RWPE1 (cell line): ENCODE measurements at places on chromosomes 5 and 9.

DNA sequence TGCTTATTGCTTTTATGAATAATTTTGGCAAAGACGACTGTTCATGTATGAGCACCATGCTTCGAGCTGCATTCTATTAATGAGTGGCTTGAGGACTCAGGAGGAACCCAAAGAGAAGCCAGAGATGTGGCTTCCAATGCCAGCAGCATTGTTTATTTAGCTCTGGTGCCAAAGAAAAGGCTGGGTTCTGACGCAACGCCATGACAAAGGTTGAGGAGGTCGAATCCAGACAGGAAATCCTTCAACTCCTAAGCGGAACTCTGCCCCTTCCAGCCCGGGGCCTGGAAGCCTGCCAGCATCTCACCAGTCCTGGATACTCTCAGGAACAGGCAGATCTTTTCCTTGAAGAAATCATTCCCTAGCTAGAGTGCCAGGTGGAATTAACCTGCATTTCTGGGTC, 104.4 kb downstream of the ARHGAP26 start:
- DNase-seq: peak; percentile 68

- no peak for DNase-seq
Measured at GRCh38 chr5:141343242-141343952, at the start of gene PCDHGA3. TSS of gene PCDHGA3 (plus strand) at chr5:141343829. CDS start at chr5:141344034, 205 bp downstream.

DNA sequence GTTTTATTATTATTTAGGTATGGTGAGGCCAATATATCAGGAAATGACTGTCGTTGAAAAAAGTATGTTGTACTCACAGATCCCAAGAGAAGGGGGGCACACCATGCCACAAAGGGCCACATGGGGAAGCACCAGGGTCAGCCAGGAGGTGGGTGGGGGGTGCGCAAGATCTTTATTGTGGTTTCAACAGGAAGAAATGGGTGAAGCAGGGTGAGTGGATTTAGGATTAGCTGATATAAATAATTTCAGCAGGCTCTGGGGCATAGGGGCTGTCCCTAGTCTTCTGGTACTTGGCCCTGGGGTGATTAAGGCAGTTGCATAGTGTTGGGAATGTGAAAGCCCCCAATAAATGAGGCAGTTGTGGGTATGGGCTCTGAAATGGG, 8.6 kb downstream of the PDCD1LG2 start:
- DNase-seq: no peak

GRCh38 chr5:39730699-39731098, 305.9 kb upstream of the DAB2 start:
- DNase-seq: no peak

- no peak for DNase-seq
Measured at GRCh38 chr5:666816-667498, 26.2 kb downstream of the TPPP start.

DNA sequence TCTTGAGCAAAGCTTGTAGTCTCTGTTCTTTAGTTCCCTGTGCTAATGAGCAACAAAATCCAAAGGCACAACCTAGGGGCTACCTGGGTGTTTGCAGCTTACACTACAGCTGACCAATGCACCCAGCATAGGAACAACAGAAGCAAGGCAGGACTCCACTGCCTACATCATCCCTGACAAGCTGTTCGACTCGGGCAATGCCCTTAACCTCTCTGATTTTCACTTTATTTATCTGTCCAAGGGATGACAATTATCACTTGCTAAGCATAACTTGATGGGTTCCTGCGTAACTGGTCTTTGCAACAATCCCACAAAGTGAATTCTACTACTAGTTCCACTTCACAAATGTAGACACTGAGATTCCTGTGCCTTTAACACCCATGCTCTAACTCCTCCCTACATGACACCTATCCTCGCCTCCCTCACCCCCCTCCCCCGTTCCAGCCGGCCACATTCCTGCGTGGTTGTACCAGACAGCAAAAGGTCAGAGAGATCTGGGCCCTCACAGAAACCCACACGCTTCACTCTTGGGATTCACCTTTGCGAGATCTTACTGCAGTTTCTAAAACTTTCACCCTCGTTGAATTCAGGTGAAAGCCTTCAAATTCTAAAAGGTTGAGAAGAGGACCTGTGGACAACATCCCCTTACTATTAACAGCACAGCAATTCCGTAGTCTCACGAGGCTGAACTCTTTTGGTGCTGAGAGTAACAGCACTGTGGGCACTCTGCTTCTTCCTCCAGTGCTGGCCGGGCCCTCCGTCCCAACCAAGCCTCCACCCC, 995 bp downstream of the IPPK start:
- peak; percentile 94 for DNase-seq

GRCh38 chr5:137858223-137858916, 9.3 kb upstream of the MYOT start:
- peak; percentile 13 for DNase-seq

- DNase-seq: no peak
Measured at GRCh38 chr5:176875783-176876505, 23.2 kb downstream of the HK3 start.

GRCh38 chr5:132493821-132494220, 3.2 kb upstream of the IRF1 start:
- DNase-seq: no peak

GRCh38 chr5:72602696-72603685, 95.8 kb upstream of the ZNF366 start:
- no peak for DNase-seq
